GM19239 (cell line): ENCODE measurements at places on chromosomes 4 and X.

GRCh38 chr4:53601251-53601764 lies 10.0 kb upstream of the LNX1 start:
- peak; percentile 15 for DNase-seq

DNA sequence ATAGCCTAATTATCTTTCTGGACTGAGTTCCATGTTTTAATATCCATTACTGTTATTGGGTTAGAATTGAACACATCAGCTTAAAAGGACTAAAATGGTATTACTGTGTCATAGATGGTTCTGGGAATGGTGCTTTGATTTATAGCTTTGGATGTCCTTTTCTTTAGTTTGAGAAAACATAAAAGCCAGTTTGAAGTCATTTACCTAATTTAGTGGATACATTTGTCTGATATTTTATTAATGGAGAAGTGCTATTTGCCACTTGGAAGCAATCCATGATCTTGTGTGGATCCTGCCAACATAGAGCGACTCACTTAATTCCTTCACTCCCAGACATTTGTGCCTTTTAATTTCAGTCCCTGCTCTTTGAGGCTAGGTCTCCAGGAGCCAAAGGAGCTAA lies 212.4 kb upstream of the PACRGL start:
- DNase-seq = no peak

DNA sequence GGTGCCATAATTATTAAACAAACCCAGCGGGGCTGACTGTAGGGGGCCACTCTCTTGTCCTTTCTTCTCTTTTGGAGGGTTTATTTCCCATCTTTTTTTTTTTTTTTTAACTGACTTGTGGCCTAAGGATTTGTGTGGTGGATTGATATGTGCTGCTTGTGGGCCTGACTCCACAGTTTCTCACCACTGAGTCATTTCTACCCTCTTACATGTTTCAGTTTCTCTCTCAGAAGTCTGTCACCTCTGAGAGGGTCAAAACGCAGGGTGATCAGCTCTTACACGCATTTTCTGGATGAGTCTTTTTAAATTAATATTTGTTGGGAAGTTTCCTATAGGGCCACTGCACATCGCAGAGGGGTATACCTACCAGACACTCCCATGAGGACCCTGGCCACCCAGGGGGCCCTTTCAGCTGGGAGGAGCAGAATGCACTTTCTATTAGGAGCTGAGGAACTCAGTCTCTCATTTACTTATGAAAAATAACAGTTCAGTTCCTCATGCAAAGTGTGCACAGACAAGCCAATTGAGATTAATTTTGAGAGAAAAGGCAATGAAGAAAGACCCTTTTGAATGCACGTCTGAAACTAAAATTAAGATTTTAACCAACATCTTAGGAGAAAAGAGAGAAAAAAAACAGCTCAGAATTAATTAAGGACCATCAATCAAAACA lies 407.9 kb downstream of the TECRL start:
- DNase-seq = no peak

DNA sequence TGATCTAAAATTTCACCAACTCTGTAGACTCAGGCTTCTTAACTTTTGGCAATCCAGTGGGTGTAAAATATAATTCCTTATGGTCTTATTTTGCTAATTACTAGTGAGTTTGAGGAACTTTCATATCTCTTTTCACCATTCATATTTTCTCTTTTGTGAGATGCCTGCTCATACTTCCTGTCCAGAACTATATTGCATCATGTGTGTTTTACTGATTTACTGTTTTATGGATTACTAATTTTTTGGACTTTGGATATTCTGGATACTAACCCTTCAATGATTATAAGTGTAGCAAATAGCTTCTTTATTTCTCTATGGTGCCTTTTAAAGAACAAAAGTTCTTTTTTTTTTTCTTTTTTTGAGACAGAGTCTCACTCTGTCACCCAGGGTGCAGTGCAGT lies 20.6 kb downstream of the GSX2 start:
- no peak for DNase-seq
